ENCODE measurements at places on chromosomes 4 and X. TPM values are rescaled to one million over a fixed set of nuclear protein-coding genes. Genes with fewer than 3 reads are reported as not detected.

- DNase-seq: no peak
Observed at GRCh38 chr4:86233681-86234080, 126.2 kb downstream of the MAPK10 start.

The CYBB gene
- not detected for total RNA-seq

The FGFBP2 gene
- total RNA-seq: 5.3 TPM

The GYPE gene
- 0.25 TPM for total RNA-seq

- no peak for DNase-seq
Observed at GRCh38 chr4:70425306-70425705, 27.6 kb downstream of the OPRPN start.

GRCh38 chr4:2067446-2068197, 8.5 kb downstream of the NAT8L start:
- DNase-seq: no peak

The PNMA6A gene
- total RNA-seq: 0.20 TPM

GRCh38 chrX:11464836-11465463, 171.7 kb downstream of the AMELX start:
- no peak for DNase-seq

The AFM gene
- total RNA-seq: not detected

DNA sequence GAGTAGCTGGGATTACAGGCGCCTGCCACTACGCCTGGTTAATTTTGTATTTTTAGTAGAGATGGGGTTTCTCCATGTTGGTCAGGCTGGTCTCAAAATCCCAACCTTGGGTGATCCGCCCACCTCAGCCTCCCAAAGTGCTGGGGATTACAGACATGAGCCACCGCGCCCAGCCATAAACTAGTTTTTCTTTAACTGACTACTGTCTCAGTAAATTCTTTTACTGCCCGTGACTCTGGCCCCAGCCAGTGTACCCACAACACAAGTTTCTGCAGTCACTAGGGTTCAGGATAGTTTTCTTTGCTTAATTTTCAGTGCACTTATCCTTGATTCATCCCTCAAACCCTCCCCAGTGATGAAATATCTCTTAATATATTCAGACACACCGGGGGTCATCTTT, 8.3 kb downstream of the SHROOM2 start:
- no peak for DNase-seq

The PDCL2 gene
- not detected for total RNA-seq

- no peak for DNase-seq
Observed at GRCh38 chrX:53085661-53086229, 3.6 kb downstream of the TSPYL2 start.

The SOWAHB gene
- not detected for total RNA-seq

- DNase-seq: no peak
Observed at GRCh38 chr4:109327641-109328040, 25.2 kb upstream of the COL25A1 start.

The MAGEB1 gene
- total RNA-seq: not detected

- no peak for DNase-seq
Observed at GRCh38 chr4:147782087-147782781, 50.3 kb downstream of the ARHGAP10 start.

DNA sequence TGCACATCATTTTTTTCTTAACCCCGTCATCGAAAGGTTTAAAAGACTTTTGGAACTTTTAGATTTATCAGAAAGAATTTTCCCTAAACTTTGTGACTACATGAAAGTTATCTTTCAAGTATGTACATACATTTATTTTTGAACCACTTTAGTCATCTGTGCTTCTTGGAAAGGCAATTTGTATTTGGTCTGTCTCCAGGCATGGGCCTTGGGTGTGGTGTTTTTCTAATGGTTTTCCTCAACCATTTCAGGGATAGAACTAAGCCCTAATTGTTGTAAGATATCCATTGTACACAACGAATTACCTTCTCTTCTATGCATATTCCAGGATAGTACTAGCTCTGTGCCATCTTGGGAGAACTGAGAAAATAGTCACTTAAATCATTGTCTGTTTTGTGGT, 191.5 kb upstream of the RPL34 start:
- no peak for DNase-seq

DNA sequence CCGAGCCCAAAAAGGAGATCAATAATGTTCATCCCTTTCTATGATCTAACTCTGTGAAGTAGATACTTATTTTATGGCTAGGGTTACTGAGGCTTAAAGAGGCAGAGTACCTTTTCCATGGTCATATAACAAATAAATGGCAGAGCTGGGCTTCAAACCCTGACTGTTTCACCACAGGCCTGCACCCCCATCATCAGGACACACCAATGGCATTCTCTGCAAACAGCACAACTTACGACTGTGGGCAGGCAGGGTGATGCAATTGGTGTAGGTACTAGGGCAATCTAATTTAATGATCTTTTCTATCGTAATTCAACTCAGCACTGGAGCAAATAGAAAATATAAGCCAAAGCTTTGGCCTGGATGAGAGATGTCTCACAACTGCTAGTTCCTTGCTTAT, 118.8 kb upstream of the CBR4 start:
- no peak for DNase-seq

DNA sequence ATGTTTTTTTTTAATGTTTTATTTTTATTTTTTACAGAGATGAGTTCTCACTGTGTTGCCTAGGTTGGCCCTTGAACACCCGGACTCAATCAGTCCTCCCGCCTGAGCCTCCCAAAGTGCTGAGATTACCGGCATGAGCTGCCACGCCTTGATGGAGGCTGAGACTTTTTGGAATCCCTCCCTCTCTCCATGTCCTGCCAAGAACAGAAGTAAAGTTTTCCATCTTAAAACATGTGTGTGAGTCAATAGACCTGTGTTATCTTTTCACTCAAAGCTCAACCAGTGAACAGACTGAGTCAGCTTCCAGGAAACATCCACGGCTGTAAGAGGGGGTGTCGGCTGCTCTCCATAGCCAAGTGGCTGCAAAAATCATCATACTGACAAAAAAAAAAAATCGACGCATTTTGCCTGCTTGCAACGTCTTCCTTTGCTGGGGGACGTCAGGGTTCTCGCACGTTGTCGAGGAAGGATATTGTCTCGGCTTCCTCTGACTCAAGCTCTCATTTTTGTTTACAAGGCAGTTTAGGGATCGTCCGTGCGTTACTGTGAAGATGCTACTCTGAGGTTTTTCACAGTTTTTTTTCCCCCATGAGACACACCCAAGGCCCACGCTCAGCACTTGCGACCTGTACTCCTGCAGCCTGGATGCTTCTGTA, 10.0 kb upstream of the ASMTL start:
- peak; percentile 88 for DNase-seq

GRCh38 chrX:45007598-45007997, 134.6 kb downstream of the KDM6A start:
- no peak for DNase-seq

DNA sequence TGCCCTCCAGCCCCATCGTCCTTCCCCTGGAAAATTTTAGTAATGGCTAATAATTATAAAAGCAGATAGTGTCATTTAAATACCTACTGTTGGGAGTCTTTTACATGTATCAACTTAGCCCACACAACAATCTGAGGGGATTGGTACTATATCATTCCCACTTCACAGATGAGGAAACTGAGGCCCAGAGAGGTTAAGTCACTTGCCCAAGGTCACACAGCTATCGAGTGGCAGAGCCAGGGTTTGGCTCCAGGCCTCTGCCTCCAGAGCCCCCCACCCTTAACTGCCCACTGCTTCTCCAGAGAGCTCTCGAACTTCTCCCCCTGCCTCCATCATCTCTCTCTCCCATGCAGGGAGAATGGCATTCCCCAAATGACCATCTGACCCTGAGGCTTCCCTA, 7.4 kb downstream of the C4orf50 start:
- no peak for DNase-seq

DNA sequence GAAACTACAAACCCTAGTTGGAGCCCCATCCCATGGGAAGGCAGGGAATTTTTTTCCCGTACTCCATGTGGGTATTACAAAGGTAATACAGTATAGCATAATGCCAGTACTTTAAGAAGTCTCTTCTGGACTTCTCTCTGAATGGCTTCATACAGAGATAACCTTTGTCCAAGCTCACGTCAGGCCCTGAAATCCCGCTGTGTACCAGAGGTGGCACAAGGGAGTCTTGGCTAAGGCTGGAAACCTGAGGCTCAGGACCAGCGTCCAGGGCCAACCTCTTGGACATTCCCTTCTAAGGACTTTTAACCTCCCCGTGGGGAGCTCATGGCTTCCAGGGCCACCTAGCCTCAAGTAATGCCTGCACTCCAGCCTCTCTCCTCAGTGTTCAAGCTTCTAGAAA, 338.9 kb upstream of the FAM241A start:
- DNase-seq: no peak

DNA sequence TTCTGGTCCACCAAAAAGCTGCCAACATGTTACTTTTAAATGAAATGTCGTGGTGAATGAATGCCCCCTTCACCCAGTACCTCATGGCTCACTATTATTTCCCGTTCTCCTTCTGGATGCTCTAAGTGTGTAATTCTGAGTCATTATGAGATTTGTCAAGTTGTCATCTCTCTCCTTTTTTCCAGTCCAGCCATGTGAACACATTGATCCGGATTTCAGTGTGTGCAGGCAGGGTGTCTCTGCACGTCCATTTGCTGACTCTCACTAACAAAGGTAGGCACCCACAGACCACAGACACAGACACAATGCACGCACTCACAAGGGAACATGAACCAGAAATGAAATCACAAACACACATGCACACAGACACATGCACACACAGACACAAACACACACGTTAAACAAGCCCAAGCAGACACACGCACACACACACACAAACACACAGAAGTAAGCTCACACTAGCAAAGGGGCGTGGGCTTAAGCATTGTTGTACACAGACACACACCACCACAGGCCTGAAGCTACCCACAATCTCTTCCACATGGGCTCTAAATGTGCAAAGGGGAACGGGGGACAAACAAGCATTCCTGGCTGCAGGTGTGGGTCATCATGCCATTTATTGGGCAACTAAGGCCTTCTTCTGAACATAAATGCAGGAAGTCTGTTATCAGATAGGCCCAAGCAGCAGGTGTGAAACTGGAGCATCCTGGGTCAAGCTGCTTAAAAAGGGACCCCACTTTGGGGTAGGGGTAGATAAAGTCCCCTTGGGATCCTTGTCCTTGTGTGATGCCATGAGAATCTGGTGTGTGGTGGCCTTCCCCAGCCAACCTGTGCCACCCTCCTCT, 58.1 kb downstream of the NBDY start:
- DNase-seq: no peak

The DRP2 gene
- total RNA-seq: 0.88 TPM

The PRDM5 gene
- total RNA-seq: not detected

The RXFP1 gene
- total RNA-seq: not detected
